Activated CD4-positive, alpha-beta T cell treated with anti-CD3 and anti-CD28 coated beads, Interleukin-2, amount 10 ng/mL, durations not matched to agents 24 days and 14 days (primary cell): ENCODE measurements at places on chromosomes 4 and X. TPM values are rescaled to one million over a fixed set of nuclear protein-coding genes. Genes with fewer than 3 reads are reported as not detected.

Gene CLGN
- not detected in 2 replicates for total RNA-seq

Gene TEC
- total RNA-seq, result 2.7 and 3.0 TPM in 2 replicates

DNA sequence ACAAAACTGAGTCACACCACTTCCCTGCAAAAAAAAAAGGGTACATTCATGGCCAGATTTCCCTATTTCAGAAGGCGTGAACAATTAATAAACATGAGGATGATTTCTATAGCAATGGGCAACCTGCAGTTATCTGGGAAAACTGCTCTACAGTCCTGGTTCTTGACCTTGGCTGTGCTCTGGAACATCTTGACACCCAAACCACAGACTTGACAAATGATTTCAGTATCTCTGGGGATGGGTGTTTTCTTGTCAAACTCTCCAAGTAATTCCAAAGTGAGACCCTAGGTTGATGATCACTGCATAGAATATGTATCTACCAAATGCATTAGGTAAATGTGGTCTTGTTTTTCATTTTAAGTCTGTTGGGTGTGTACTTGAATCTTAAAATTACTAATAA, 2.0 kb downstream of the DAPP1 start:
- DNase-seq, result no peak

DNA sequence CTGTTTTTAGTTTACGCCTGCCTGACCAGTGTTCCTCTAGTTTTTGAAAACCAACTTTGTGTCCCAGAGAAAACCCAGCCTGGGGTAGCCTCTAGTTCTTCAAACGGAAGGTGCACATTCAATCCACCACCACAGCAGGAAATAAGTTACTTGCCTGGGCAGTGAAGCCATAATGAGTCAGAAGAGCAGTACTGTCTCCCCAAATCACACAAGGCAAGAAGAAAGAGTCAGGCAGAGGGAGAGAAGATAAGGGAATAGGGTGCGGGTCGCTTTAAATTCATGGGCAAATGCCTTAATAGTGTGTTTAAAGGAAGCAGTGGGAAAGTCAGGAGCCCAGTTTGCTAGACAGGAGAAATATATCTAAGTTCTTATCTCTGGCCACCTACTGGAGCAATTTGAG, 333.8 kb upstream of the GRIA3 start:
- DNase-seq, result no peak

- DNase-seq, result no peak
These were observed 168.7 kb downstream of the DLG3 start for GRCh38 chrX:70613295-70613694.

- peak; percentile 70 for DNase-seq
These were observed 6.8 kb upstream of the BCOR start for GRCh38 chrX:40104630-40104984.

Gene CCDC158
- not detected in 2 replicates for total RNA-seq

Gene ATP7A
- total RNA-seq, result 7.6 and 8.1 TPM in 2 replicates

Gene HAND2
- not detected in 2 replicates for total RNA-seq

DNA sequence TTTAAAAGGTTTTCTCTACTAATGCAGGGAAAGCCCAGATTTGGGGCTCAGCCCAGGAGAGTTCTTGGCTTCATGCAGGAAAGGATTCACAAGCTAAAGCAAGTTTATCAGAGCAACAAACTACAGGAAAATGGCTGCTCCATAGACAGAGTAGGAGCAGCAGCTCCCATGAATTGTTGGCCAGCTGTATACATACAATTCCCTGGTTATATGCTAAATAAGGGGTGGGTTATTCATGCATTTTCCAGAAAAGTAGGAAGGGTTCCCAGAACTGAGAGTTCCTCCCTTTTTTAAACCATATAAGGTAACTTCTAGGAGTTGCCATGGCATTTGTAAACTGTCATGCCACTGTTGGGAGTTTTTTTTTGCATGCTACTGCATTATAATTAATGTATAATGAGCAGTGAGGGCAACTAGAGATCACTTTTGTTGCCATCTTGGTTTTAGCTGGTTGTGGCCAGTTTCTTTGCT, 2.6 kb downstream of the C4orf33 start:
- no peak for DNase-seq

Gene SASH3
- total RNA-seq, result 115 and 116 TPM in 2 replicates

Gene FGF2
- total RNA-seq, result 13.3 and 13.8 TPM in 2 replicates

DNA sequence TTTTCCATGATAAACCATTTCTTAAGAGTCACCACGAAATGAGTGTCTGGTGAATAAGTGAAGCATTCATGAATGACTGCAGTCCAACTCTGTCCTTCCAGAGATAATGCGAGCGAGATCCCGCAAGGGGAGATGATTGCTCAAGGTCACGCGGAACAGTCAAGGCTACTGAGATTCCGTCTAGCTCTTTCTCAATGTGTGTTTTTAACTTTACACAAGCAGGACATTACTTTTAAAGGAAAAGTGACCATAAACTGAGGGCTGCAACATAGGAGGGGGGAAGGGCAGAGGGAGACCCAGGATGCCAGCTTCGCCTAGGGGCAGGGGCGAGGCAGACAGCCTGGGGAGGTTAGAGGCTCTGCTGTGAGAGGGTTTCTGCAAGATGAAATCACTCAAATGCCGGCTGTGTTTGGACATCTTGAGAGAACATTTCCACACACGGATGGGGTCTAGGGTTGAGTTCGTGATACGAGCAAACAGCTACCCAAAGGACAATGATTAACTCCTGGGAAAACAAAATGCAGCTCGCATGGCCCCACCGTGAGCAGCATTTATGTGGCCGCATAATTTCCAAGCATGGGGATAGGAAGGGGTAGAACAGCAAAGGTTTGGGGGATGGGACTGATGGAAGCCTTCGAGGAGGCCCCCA, 23.8 kb upstream of the CCNQ start:
- no peak for DNase-seq

DNA sequence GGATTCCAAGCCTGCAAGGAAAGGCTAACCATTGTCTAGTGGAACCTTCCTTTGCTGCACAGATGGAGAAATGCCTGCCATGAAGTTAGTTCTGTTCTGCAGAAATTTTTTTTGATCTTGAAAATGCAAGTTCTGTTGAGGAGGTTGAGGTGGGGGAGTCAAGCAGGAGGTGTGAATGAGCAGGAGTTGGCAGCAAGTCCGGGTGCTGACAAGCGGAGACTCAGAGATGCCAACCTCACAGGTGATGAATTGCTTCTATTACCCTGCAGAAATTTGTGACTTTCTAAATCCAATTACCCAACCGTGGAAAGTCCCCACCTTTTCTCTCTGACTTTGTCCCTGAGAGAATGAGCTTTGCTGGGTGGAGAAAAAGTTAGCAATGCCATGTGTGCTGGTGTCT, 350.1 kb downstream of the DHRSX start:
- no peak for DNase-seq

Gene SULT1E1
- not detected in 2 replicates for total RNA-seq

- DNase-seq, result no peak
These were observed 348.5 kb downstream of the OPHN1 start for GRCh38 chrX:68084765-68085164.

DNA sequence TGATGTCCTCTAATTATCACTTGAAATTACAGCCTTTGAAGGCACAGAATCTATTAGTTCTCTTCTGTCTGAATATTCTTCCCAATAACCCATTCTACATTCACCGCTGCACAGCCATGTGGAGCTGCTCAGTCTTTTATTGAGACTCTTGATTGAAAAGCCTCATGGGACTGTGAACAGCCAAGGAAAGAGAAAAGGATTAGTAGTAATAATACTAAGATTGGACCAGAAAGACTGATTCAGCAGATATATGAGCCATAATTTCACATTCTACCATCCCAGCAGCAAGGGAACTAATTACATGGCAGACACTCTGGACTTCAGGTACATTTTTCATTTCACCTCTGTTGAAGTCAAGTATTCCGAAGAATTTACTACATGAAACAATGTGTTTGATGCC, 2471.7 kb downstream of the ARAP2 start:
- no peak for DNase-seq

Gene THOC2
- 91.2 and 96.7 TPM in 2 replicates for total RNA-seq

Gene PCDH10
- 0.07 TPM in 1 of 2 replicates, not detected in the other for total RNA-seq

Gene DUSP21
- not detected in 2 replicates for total RNA-seq

Gene FRAS1
- total RNA-seq, result not detected in 2 replicates

- no peak for DNase-seq
These were observed 14.1 kb downstream of the TNIP3 start for GRCh38 chr4:121150003-121150402.
